Activated T-helper 1 cell treated with Interleukin-2 at 50 U/mL for 16 hours (primary cell): ENCODE measurements at places on chromosomes 4 and X.

- no peak for DNase-seq
Observed at GRCh38 chr4:73868206-73869129, 725 bp upstream of the CXCL1 start.

DNA sequence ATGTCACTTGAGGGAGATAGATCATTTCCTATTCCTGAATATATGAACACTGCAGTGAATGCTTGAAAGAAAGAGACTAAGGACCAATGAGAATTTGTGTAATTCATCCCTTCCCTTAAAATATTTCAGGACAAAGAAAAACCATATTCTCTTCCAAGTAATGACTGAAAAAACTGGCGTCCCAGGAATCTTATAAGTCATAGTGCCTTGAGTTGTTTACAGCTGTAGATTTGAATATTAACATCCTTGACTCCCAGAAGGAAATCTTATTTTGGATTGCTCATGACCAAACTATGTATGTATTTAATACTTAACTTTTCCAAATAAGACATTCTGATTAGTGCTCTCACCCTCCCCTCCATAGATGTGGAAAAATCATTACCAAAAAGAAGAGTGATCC lies 55.5 kb downstream of the CLDN22 start:
- DNase-seq = no peak

DNA sequence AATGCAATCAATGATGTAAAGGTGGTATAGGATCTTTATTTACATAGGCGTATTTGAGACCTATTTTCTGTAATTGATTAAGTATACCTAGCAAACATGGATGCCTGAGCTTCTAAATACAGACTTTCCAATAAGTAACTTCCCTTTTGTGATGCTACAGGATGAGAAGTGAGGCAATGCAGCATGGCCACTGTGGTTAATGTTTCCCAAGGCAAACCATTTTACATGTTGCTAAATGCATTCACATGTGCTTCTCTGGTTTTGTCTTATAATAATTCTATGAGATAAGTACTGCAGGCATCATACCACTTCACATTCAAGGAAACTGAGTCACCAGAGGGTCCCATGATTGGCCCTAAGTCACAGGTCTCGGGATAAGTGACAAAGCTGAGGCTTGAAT lies 35.7 kb upstream of the NKX3-2 start:
- DNase-seq = no peak

- no peak for DNase-seq
Observed at GRCh38 chrX:10474510-10474909, 145.9 kb downstream of the MID1 start.

- no peak for DNase-seq
Observed at GRCh38 chrX:29947225-29947624, 268.1 kb upstream of the MAGEB2 start.

DNA sequence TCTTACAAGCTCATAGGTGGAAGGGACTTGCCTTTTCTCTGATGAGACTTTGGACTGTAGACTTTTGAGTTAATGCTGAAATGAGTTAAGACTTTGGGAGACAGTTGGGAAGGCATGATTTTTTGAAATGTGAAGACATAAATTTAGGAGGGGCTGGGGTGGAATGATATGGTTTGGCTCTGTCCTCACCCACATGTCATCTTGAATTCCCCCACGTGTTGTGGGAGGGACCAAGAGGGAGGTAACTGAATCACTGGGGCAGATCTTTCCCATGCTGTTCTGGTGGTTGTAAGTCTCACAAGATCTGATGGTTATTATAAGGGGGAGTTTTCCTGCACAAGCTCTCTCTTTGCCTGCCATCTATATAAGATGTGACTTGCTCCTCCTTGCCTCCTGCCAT lies 777.9 kb downstream of the CENPC start:
- DNase-seq = no peak

- DNase-seq = no peak
Observed at GRCh38 chrX:110414679-110415439, 56.2 kb downstream of the RTL9 start.

GRCh38 chrX:153382563-153383482 lies 18.3 kb downstream of the PNMA6E start:
- no peak for DNase-seq

DNA sequence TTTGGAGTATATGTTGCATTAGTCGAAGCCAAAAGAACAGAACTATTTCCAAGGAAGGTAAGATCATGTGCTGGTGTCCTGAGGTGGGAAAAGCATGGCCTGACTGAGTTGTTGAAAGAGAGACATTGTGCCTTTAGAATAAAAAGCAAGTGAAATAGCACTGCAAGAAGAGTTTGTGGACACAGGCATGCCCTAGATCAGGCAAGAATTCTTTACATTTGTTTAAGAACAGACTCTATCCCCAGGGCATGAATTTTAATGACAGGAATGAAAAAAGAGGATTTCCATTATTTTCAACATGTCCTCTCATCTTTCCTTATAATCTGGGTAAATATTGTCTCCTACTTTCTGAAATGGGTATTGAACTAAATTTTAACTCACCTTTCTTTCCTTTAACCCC lies 516.2 kb upstream of the GALNT7 start:
- no peak for DNase-seq

GRCh38 chrX:28756647-28757046 lies 169.4 kb downstream of the IL1RAPL1 start:
- DNase-seq = no peak

DNA sequence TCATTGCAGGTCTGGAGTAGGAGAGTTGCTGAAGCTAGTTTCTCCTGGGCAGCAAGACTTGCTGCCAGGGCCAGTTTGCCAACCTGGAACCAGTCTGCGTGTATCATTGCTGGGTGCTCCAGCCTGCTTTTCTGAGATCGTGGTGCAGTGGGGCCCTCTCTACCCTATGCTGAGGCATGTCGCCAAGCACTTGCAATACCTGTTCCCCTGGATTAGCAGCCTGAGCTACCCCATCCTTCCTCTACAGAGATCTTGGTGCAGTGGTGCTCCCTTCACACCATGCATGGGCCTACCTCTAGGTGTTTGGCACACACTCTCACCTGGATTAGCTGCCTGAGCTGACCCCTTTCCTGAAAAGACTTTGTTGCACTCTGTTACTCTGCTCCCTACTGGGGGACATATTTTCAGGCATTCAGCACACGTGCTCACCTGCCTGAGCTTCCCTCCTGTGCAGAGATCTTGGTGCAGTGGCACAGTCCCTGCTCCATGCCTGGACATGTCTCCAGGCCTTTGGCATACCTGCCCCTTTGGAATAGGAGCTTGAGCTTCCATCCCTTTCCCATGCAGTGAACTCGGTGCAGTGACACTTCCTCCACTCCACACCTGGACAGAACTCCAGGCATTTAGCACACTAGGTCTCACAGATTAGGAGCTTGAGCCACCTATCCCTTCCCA lies 133.7 kb upstream of the CXCL13 start:
- no peak for DNase-seq

DNA sequence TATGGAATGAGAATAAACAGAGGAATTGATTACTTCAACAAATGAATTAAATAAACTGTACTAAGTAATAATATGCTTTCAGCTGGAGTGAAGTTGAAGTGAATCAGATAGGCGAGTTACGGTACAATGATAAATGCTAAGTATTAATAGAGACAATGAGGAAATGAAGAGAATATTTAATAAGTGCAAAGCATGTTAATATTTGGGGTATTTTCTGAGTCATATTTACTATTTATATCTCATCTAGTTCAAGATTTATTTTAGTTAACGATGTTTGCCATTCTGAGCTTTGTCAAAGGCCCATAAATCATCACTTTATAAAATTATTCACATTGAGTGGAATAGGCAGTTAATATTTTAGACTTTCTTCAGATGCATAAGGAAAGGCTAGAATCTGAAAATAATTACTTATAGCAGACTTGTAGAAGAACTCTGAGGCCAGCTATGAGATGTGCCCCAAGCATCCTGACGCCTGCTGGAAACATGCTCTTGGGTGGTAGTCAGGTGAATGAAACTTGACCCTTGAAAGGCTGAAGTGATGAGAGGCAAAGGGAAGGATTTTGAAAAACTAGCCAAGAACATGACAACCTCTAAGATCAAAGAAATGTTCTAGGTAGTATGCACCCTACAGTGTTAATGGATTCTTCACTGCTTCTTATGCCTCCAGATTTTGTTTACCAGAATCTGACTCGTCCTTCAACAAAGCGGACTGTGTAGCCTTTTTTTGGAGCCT lies 133.8 kb upstream of the STIM2 start:
- no peak for DNase-seq

- DNase-seq = no peak
Observed at GRCh38 chr4:171594293-171594692, 218.9 kb upstream of the GALNTL6 start.

GRCh38 chr4:88674979-88675378 lies 22.6 kb downstream of the NAP1L5 start:
- DNase-seq = no peak

- no peak for DNase-seq
Observed at GRCh38 chr4:145847764-145848163, 90.9 kb downstream of the ZNF827 start.

DNA sequence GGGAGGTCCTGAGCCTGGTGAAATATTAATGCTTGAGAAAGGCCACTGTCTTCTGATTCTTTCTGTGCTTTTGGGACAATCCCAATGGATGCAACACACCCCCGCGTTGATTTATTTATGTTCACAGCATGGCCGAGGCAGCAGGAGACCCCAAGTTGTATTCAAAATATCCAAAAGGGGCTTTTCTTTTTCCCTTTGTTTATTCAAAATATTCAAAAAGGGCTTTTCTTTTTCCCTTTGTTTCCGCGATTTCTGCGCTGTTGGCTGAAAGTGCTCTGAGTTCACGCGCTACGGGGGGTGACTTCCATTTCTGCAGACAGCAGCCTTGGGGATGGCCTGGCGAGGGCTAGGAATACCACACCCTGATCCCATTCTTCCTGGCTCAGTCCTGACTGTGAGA lies 59.5 kb upstream of the PPP2R3B start:
- DNase-seq = no peak

GRCh38 chr4:177687117-177687516 lies 244.9 kb upstream of the AGA start:
- DNase-seq = no peak

DNA sequence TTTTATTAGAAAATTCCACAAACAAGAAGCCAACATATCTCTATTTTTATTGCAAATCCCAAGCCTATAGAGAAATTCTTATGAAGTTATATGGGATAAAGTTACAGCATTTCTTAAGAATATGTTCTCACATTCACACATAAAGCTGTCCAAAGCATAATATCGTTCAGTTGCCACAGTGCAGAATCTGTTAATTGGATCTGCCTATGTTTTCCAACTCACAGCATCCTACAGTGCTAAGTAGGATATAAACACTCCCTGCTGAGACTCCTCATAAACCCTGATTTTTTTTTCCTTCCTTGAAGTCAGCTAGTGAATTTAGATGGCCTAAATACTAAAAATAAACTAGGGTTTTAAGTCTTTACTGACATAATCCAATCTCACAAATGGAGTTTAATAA lies 307.9 kb downstream of the PDGFC start:
- no peak for DNase-seq

GRCh38 chr4:6680372-6681034 lies 13.2 kb upstream of the S100P start:
- DNase-seq = no peak

DNA sequence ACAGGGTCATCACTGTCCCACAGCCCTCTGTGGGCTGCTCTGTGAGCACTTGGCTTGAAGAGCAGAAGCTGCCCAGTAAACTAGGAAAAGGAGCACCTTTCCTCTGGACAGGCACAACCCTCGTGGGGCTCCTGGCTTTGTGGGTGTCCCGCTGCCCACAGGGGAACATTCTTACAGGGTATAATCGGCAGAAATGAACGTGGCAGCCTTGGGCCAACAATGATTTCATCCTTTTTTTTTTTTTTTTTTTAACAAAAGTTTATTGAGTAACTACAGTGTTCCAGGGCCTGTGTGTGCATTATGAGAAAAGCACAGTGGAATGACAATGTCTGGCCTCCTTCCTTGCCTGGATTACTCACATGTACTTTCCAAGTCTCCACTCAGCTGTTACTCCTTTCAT lies 197.2 kb downstream of the PDGFC start:
- no peak for DNase-seq

- no peak for DNase-seq
Observed at GRCh38 chrX:129553619-129554288, 13.7 kb downstream of the OCRL start.

- no peak for DNase-seq
Observed at GRCh38 chrX:24145303-24146186, 4.0 kb upstream of the ZFX start.

DNA sequence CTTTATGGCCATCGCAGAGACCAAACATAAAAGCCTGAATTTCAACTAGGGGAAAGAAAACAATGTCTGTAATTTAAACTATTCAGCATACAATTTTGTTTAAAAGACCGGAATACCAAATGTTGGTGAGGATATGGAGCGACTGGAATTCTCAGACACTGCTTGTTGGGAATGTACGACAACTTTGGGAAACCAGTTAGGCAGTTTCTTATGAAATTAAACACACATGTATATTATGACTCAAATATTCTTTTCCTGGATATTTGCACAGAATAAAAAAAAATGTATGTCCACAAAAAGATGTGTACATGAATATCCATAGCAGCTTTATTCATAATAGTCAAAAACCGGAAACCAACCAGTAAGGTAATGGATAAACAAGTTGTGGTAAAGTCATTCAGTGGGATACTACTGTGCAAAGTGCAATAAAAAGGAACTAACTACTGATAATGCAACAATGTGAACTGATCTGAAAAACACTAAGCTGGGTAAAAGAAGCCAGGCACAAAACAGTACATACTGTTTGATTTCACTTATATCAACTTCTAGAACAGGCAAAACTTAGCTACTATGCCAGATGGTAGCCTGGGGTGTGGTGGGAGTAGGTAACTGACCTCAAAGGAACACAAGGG lies 152.7 kb upstream of the FTHL17 start:
- no peak for DNase-seq

DNA sequence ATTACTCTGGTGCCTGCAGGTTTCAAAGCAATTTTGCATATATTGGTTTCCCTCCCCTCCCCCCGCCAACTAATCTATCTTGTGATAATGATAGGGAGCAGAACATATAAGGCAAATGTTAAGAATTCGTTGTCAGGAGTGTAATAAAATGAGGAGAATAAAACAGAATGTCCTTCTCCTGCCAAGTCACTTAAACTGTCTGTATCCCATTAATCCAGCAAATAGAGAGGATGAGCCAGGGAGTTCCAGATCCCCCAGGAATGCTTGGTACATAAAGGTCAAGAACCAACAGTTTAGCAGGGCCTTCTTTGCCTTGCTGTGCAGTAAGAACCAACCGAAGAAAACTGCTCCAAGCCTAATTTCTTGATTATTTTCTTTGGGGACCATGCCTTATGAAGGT lies 141.4 kb downstream of the AMELX start:
- DNase-seq = no peak

DNA sequence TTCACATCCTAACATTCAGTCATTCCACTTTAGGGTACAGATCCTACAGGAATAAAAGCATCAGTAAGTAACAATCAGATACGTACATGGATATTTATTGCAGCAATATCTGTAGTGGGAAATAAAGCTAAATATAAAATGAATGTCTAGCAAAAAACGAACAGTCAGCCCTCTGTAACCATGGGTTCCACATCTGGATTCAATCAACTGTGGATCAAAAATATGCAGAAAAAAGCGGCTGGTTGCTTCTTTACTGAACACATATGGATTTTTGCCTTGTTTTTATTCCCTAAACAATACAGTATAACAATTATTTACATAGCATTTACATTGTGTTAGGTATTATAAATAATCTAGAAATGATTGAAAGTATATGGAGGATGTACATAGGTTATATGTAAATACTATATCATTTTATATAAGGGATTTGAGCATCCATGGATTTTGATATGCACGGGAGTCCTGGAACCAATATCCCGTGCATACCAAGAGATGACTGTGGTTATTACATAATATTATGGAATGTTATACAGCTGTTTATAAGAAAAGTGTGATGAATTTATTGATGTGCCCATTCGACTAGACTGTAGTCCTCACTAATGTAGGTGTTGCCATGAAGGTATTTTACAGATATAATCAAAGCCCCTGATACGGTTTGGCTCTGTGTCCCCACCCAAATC lies 132.8 kb downstream of the ARHGEF9 start:
- no peak for DNase-seq
